ENCODE measurements at places on chromosomes 7 and 10. TPM values are rescaled to one million over a fixed set of nuclear protein-coding genes. Genes with fewer than 3 reads are reported as not detected.

DNA sequence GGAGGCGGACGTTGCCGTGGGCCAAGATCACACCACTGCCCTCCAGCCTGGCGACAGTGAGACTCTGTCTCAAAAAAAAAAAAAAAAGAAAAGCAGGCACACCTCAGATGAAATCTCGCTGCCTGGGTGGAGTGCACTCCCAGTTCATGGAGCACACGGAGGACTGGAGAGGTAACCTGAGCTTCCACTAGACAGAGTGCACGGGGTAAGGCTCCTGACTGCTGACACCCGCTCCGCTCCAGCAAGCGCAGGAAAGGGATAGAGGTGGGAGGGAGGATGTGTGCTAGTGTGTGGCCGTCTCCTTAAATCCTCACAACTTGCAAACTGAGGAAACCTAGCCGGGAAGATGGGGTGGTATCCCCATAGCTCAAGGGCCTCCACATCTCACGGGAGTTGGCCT is 50.8 kb downstream of the FAM53B start:
- no peak for DNase-seq

- no peak for DNase-seq
These were observed 5.7 kb upstream of the UCMA start for GRCh38 chr10:13239923-13240322.

- no peak for DNase-seq
These were observed 96.9 kb upstream of the TNS3 start for GRCh38 chr7:47678641-47679380.

- no peak for DNase-seq
These were observed 15.6 kb downstream of the CHAT start for GRCh38 chr10:49629431-49629881.

DNA sequence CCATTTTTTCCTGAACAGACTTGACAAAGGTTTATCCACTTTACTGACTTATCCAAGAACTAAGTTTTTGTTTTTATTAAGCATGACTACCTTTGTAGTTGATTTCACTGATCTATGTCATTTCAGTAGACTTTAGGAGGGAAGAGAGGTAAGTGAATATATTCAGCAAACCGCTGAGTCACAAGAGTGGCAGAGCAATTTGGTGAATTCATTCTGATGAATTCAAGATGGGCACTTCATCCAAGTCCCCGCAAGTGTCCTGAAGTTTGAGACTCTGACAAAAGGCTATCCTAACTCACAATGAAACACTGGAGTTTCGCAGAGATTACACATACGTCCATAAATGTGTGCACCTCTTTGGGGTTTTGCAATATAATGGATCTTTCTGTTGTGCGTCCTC is 102.3 kb upstream of the RHEB start:
- no peak for DNase-seq

- no peak for DNase-seq
These were observed 135.3 kb downstream of the KIAA1217 start for GRCh38 chr10:24344279-24344678.

DNA sequence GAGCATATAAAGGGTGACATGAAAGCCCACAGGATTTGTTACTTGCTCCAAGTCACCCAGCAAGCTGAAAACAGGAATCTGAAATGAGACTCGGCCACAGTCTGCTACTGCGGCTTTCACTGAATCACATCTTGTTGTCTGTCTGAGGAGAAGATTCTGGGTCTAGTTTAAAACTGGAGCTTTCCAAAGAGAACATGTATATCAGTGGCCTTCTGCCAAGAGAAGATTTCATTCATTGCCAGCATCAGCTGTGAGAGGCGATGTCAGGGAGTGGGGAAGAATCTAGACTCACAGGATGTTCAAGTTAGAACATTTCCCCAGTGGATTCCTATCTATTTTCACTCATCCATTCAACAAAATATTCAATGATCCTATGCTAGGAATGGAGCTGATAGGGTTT is 122.8 kb downstream of the GALNT17 start:
- no peak for DNase-seq

- DNase-seq = no peak
These were observed 1121.4 kb downstream of the XPNPEP1 start for GRCh38 chr10:108801775-108802517.

DNA sequence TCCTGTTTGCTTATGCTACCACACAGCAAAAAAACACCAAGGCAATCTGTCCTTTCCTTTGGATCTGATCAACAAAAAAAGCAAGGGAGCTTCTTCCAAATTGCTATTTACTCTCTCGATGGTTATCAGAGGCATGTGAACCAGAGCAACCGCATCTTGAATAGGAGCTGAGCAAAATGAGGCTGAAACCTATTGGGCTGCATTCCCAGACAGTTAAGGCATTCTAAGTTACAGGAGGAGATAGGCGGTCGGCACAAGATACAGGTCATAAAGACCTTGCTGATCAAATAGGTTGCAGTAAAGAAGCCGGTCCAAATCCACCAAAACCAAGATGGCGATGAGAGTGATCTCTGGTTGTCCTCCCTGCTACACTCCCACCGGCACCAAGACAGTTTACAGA is 76.8 kb upstream of the FRMD4A start:
- DNase-seq = no peak

- DNase-seq = no peak
These were observed 80.4 kb upstream of the CALN1 start for GRCh38 chr7:72492461-72493065.

DNA sequence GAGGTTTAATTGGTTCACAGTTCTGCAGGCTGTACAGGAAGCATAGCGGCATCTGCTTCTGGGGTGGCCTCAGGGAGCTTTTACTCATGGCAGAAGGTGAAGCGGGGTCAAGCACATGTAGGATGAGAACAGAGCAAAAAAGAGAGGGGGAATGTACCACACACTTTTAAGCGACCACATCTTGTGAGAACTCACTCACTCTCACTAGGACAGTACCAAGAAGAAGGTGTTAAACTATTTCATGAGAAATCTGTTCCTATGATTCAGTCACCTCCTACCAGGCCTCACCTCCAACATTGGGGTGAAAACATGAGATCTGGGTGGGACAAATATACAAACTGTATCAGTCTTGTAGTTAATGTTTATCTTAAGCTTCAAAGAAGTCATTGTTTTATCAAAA is 174.7 kb downstream of the GNAI1 start:
- no peak for DNase-seq

GRCh38 chr7:159136846-159137245 is 7.8 kb downstream of the VIPR2 start:
- DNase-seq = no peak

DNA sequence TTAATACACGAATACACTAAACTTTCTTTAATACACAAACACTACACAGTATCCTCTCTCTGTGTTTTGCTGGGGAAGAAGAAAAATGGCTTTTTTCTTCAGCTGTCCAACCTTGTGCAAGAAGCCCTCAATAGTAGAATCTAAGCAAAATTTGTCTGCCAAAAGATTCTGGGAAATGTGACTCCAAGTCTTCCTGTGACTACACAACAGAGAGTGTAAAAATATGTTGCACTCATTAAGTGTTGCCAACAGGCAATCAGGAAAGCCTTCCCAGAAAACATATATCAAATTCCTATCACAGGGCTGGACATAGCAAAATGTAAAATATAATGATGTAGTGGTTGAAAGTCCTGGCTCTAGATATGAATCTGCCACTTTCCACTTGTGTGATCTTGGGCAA is 825.1 kb upstream of the ZWINT start:
- DNase-seq = no peak

DNA sequence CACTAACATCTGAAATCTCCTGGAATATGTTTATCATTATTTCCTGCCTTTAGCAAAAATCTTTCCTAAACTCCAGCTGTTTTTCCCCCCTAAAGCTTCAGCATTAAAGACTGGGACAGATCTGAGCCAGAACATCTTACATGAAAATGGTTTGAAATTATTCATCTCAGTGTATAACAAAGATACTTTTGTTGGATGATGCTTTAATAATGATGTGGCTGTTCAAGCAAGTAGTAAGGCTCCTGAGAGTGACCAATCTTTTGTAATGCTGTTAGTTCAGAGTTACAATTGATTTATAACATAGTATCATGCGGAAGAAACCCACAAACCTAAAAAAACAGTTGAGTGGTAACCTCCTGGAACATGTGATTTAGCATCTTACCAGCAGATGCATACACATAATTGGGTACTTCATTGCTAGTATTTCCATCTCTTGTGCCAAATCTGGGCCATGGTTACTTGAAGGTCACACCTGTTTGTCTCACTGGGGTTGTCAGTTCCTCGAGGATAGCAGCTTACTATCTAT is 1.5 kb downstream of the BZW2 start:
- DNase-seq = no peak

DNA sequence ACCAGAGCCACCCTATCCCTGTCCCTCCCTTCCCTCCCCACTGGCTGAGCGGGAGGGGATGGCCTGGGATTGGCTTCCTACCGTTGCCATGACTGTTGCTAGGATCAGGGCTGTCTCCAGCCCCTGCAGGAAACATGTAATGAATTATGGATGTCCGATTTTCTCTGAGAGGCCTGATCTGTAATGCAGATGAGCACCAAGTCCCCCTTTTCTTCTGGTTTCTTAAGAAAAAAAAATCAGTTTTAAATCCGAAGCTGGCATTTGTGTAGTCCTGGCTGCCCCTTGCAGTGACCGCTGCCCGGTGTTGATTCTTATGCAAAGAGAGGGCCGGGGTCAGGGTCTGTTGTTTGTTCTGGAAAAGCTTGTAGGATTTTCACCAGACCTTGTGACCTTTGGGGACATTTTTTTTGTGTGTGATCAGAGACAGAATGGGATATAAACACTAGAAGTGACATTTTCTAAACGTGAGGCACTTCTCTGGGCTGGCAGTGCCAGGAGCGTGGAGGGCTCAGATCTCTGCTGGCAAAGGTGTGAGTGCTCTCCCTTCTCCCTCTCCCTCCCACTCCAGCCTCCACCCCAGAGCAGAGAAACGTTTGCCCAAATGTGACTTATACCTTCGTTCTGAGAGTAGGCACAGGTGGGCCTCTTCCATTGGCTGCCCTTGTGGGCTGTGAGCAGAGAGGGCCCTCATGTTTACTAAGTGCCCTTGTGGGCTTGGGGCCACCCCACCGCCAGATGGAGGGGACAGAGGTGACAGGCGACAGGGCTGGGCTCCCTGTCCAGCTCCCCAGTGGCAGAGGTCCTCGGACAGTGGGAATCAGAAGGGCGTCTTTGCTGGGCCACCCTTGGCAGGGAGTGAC is 127.5 kb downstream of the DNAJB6 start:
- no peak for DNase-seq

DNA sequence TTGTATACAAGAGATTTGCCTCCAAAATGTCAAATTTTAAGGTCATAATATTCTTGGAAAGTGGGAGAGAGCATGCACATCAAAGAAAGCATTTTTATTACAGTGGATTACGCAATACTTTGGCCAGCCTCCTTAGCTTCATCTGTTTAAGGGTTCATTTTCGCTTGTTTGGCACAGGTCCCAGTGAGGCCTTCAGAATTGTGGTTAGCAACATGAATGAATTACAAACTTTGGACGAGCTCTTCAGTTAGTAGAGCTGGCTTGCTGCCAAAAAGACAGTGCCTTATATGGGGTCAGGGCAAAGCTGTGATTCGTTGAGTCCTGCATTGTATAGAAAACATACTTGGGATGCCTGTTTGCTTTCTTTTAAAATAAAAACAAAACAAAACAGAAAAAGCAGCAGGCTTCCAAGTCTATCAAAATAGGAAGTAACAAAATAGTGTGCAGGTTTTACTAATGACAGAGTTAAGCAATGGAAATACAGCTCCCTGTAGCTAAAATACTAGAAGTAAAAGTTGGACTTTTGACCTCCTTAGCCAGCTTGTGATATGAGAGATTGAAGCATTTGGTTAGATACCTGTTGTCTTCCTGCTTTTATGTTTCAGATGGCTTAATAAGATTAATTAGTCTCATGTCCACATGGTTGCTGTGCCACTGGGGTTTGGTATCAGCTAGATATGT is 190.8 kb downstream of the MLLT10 start:
- peak; percentile 52 for DNase-seq

DNA sequence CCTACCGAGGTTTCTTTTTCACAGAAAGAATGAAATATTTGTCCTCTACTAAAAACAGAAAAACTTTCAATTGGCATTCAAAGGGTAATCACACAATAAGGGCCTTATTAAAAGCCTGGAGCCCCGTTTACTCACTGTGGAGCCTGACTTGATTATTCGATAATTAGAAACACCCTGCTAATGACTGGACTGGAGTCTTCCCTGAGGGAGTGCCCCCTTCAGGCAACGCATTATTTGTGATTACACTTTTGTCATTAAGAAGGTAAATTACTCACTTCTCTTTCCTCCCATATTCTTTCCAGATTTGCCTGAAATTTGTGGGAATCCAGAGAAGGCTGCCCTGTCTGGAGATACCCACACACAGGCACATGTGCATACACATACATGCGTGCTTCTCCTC is 444.2 kb upstream of the NPVF start:
- DNase-seq = no peak

DNA sequence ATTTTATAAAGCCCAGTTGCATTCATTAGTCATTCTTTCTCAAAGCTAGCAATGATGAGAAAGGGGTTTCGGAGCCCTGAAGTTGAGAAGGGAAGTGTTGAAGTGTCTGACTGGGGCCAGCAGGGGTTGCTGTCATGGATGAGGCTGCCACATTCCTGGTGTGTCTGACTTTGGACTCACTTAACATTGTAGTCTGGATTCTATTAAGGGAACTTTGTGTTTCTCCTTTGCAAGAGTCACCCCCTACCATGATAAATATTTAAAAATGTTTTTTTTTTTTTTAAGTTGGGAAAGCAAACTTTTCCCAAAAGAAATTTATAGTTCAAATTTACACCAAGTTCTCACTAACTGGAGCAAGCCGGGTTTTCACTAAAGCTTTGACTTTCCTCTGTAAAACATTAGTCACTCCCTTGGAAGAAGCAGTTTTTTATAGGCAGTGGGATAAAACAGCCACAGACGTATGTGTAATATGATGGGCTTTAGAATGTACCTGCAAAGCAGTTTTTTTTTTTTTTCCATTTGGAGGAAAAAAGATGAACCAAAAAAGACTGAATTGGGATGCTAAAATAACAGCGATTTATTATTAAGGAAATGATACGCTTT is 243.6 kb downstream of the TWIST1 start:
- peak; percentile 77 for DNase-seq

- DNase-seq = peak; percentile 95
These were observed 2.8 kb downstream of the ASIC3 start for GRCh38 chr7:151051108-151051507.

- peak; percentile 27 for DNase-seq
These were observed 14.2 kb downstream of the MTURN start for GRCh38 chr7:30148951-30149459.

GRCh38 chr10:96077156-96077555 is 33.8 kb downstream of the CCNJ start:
- no peak for DNase-seq

The MACC1 gene
- 5.2 TPM for polyA plus RNA-seq

The CYP2C19 gene
- polyA plus RNA-seq = not detected

The NODAL gene
- polyA plus RNA-seq = 12.0 TPM

The STEAP4 gene
- polyA plus RNA-seq = not detected

The PWWP2B gene
- polyA plus RNA-seq = 2.2 TPM

The CC2D2B gene
- 0.92 TPM for polyA plus RNA-seq

The SFTPA2 gene
- polyA plus RNA-seq = not detected

The C10orf67 gene
- 0.16 TPM for polyA plus RNA-seq

The STK31 gene
- polyA plus RNA-seq = 0.55 TPM

The KCND2 gene
- polyA plus RNA-seq = 8.3 TPM

The OR6V1 gene
- not detected for polyA plus RNA-seq

The AQP1 gene
- not detected for polyA plus RNA-seq

Measured in GM23338 (cell line).